ENCODE measurements at places on chromosomes 6 and 20.
A peak's percentile ranks its signal among the peaks of the same experiment; 100 is the strongest.

- DNase-seq = no peak
Observed at GRCh38 chr6:24430086-24430485, 27.4 kb downstream of the MRS2 start.

GRCh38 chr6:107386904-107387303 lies 72.5 kb downstream of the PDSS2 start:
- DNase-seq = no peak

DNA sequence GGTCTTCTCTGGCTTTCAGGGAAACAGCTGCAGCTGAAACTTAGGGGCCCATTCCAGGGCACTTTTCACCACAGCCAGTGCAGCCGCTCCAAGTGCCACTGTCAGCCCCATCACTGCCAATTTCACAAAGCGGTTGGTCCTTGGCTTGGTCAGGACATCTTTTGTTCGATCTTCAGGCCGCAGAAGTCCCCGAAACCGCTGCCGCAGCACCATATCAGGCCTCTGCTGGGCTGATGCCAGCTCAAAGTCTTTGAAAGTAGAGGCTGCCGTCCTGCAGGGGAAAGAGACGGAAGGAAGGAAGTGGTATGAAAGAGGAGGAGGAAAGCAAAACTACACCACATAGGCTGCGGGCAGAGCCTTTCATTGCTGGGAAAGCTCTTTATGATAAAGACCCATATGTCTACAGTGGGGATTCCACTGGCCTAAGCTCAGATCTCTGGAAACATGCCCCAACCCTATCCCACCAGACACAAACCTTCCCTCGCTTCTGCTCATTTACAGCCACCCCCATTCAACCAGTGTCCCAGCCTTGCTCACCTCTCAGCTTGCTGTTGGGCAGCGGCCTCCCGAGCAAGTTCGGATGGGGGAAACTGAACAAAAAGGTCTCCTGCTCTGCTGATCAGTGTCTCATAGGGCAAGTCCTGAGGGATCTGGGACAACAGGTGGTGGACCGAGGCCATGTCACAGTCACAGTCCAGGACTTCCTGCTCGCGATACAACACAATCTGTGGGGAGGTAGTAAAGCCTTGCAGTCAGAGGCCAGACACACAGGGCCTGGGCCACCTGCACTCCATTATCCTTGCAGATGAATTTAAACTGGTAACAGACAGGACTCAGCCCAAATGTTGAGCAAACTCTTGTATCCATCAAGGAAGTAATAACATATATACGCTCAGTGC lies 23.5 kb downstream of the TBC1D20 start:
- DNase-seq = peak; percentile 55

DNA sequence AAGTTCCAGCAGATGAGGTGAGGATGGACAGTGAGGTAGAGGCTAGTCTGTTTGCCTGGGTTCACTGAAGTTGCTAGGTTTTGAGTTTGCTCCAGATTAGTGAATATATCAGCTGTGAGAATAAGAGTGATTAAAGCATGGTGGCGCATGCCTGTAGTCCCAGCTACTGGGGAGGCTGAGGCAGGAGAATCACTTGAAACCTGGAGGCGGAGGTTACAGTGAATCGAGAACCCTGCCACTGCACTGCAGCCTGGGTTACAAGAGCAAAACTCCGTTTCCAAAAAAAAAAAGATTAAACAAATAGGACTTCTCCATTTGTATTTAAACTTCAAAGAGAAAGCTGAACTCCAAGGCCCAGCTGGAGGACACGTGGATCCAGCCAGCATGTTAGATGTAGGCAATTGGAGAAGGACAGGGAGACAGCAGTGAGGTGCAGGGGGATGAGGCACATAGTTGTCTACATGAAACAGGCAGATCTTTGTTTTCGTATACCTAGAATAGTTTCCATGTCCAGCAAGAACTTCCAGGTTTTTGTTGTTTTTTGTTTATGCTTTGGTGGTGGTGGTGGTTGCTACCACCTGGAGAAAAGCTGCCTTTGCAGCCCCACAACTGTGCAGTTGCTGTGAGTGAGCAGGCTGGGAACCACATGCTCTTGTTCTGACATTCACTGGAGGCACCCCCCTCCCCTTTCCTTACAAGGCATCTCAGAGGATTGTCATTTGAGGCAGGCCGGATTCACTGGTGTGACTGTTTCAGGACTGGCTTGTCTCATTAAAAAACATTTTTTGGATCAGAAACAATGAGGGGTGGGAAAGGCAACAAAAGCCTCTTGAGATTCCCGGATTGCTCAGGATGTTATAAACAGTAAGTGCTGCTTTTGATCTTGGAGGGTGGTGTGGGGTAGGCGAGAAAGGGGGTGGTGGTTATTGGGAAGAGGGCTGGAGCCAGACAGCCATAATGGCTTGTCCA lies 72.3 kb downstream of the JARID2 start:
- DNase-seq = no peak

DNA sequence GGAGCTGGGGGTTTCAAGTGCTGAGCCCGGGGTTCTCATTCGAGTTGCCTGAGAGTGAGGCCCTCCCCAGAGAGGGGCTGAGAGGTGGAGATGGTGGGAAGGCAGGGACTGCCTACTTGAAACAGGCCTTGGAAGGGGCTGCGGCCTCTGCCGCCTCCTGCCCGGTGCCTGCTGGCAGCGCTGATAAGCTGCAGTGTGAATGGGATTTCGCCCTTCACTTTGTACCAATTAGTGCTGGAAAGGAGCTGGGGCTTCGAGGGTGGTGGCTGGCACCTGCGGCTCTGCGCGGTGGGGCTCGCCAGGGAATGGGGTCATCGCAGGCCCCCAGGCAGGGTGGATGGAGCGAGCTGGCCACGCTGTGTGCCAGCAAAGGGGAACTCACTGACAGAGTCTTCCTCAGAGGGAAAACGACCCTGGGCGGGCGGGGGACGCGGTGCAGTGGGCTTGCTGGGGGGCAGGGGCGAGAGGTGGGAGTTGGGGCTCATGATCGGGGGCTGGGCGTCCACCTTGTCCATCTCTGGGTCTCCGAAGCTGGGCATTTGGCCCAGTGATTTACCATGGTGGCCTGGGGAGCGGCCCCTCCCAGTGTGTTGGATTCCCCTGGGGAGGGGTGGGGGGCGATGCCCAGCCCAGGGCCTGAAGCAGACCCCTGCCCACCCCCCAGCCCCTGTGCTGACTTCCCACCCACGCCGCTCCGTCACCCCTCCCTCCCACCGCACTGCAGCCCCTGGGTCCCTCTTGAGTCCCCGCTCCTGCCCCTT lies 22.9 kb downstream of the COL20A1 start:
- DNase-seq = no peak

DNA sequence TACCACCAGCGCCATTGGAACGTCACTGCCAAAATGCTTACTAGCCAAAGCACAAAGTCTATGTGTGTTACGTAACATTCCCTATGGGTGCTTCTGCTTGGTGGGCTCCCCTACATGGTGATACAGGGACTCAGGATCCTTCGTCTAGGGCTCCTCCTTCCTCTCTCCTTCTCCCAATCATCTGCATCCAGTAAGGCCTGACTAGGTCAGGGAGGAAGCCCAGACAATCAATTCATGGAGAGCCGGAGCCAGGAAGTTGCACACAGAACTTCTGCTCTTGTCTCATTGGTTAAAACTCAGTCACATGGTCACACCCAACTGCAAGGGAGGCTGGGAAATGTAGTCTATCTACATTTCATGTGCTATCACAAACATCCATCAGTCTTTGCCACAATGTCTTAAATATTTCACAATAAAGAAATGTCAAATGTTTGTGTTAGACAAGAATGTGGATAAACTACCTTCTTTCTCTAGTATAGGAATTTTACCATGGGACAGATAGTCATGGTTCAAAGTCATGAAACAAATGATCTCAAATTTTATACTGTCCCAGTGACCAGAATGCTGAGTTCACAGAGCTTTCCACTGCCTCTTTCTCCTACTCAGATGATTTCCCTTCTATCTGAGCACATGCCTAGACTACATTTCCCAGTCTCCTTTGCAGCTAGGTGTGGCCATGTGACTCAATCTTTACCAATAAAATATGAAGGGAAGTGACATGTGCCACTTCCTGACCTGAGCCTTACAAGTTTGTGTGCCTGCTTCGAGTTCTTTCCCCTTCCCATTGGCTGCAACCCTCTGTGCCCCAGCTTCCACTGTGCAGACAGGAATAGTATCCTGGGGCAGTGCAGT lies 9.3 kb upstream of the KCNK15 start:
- DNase-seq = peak; percentile 65

GRCh38 chr6:112408522-112408921 lies 61.4 kb downstream of the RFPL4B start:
- DNase-seq = no peak

DNA sequence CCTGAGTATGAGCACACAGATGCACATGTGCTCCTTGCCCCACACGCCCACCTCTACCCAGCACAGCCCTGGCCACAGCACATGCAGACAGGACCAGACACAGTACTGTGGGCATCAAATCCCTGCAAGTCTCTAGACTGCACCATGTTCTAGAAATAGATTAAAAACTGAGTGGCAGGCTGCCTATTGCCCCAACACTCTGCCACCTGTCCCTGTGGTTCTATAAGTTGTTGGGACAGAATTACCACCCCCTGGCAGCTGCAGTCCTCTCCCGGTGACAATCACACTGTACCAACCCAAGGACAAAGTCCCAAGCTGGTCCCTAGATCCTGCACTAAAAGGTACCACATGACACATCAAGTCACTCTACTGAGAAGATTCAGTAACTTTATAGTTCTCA lies 70.2 kb downstream of the B3GAT2 start:
- DNase-seq = no peak

DNA sequence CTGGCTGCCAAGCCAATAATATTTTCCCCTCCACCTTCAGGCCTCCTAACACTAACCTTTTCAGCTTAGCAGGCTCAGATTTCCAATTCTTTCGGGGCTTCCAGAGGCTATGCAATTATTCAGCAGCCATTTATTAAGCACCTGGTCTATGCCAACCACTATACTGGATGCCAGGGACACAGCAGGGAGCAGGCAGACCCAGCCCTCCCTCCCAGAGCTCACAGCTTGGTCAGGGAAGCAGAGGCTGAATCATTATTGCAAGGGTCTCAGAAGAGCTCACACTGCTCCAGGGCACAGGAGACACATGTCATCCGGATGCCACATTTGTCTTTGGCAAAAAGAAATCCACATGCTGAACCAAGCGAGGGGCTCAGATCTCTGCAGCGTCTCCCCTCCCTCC lies 1.3 kb downstream of the BPIFB1 start:
- DNase-seq = no peak

- DNase-seq = peak; percentile 25
Observed at GRCh38 chr6:26053992-26054780, 33.0 kb upstream of the HFE start.

GRCh38 chr6:4224067-4224978 lies 88.9 kb upstream of the ECI2 start:
- DNase-seq = no peak

DNA sequence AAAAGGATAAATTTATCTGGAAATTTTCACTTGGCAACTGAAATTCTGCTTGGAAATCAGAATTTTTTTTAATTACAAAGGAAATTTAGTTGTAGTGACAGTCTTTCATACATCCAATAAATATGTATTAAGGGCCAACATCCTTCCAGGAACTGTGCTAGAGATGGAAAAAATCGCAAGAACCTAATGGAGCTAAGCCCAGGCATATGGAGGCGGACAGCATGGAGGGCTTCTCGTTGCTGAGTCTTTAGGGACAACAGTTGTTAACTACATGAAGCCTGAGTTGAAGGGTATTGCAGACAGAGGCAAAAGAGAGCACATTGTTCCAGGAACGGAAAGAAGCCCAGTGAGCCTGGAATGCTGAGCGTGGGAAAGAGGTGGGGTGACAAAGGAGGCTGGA lies 208.9 kb downstream of the IBTK start:
- DNase-seq = no peak

GRCh38 chr20:11173916-11174315 lies 500.1 kb upstream of the JAG1 start:
- DNase-seq = no peak

DNA sequence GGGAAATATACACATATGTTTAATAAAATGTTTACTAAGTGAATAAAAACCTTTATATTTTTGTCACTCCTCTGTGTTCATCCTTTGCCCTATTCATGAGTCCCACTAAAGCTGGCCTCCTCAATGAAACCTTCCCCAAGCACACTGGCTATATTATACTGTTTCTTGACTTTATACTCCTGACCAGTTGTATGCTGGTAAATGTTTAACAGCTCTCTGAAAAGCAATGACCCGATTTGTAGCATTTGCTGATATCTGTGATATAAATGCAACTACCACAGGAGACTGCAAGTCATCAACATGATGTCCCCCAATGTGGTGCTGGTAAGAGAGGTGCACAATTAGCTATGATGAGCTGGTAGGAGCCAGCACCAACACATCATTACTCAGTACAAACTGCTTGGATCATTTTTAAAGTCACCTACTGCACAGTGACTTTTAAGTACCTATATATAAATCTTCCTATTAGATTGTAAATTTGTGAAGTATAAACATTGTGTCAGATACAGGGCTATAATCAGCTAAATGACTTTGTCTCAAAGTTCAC lies 64.6 kb upstream of the MCM9 start:
- no peak for DNase-seq

DNA sequence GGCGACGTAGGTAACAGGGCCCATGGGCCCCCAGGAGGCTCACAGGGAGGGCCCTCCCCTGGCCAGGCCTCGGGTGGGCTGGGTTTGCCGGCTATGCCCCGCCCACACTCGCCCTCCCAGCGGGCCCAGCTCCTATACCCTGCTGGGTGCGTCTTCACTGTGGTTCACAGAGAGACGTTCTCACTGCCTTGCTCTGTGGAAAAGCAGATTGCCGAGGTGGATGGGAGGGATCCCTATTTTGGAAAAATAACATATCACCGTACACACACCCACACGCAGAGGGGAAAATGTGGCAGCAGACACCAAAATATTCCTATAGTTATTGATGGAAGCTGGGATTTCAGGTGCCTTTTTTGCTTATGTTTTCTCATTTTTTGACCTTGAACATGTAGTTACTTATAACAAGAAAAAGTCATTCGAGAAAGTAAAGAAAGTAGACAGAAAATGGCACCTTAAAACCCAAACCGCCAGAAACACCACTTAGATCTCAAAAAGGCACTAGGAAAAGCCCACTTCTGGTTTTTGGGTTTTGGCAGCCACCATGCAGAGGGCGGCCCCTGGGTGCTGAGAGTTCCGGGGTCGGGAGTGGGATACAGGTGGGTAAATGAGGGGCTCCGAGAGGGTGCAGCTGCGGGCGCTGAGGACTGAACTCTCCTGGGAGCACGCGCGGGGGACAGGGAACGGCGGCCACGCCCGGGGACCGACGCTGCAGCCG lies 49.4 kb downstream of the TMEM242 start:
- peak; percentile 62 for DNase-seq

DNA sequence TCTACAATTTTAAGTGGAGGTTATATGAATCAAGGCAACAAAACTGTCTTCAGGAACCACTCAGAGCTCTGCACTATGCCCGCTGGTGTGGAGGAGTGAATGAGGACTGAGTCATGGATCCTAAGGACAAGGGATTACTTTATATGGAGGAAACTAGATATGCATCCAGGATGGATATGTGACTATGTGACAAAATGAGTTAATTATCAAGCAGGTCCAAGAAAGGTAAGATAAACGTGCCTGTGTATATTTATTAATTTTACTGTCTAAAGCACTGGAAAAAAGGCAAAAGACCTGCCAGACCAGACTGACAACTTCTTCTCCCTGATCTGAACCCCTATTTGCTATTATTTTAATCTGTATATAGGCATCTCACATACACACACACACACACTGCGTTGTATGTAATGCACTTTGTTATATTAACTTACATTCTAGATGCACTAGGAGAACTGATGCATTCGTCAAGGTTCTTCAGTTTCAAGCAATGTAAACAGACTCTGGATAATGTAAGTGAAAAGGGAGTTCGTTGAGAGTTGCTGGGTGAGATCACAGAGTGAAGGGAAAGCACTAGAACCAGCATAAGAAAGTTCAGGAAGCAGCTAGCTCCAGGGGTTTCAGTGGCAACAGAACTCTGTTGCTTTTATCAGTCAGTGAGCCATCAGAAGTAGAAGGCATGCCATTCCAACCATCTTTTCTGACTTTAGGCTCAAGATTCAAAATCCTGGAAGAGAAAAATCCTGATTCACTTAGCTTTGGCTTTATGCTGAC lies 26.4 kb upstream of the ADGRG6 start:
- DNase-seq = no peak

Data from GM12865 (cell line).